A549 treated with dexamethasone at 1 μM for 4 hours (cell line): ENCODE measurements at places on chromosomes 7 and 10. TPM values are rescaled to one million over a fixed set of nuclear protein-coding genes. Genes with fewer than 3 reads are reported as not detected.

The DOCK1 gene
- 20.8 to 29.5 TPM (median 27.7 TPM) in 5 replicates for total RNA-seq

The IGFBP1 gene
- total RNA-seq: 53.7 to 72.9 TPM (median 66.2 TPM) in 5 replicates

The RGR gene
- total RNA-seq: not detected in 5 replicates

The NOC3L gene
- total RNA-seq: 19.1 to 25.8 TPM (median 22.0 TPM) in 5 replicates

The UTF1 gene
- not detected in 5 replicates for total RNA-seq

The CRTAC1 gene
- total RNA-seq: 1.1 to 1.7 TPM (median 1.5 TPM) in 5 replicates

The PLXNA4 gene
- 0.37 to 0.53 TPM (median 0.50 TPM) in 5 replicates for total RNA-seq

The KDM7A gene
- total RNA-seq: 1.3 to 3.4 TPM (median 2.5 TPM) in 5 replicates

The FAM221A gene
- 0.25 to 0.67 TPM (median 0.34 TPM) in 5 replicates for total RNA-seq

The GBX1 gene
- 0.09 to 0.22 TPM (median 0.13 TPM) in 4 of 5 replicates, not detected in the other for total RNA-seq

The EPHA1 gene
- 0.13 to 0.14 TPM in 2 of 5 replicates, not detected in the others for total RNA-seq

The LEP gene
- not detected in 5 replicates for total RNA-seq

The SH2B2 gene
- 1.4 to 3.5 TPM (median 2.7 TPM) in 5 replicates for total RNA-seq

The ACSL5 gene
- 0.27 to 0.71 TPM (median 0.30 TPM) in 5 replicates for total RNA-seq

The LAMTOR4 gene
- total RNA-seq: 122 to 148 TPM (median 137 TPM) in 5 replicates

The CHAT gene
- not detected in 5 replicates for total RNA-seq

The ITGA8 gene
- total RNA-seq: 0.01 TPM in 1 of 5 replicates, not detected in the others

The OR2A5 gene
- not detected in 5 replicates for total RNA-seq
